ENCODE measurements at places on chromosomes 5 and 9.

- no peak for DNase-seq
Observed at GRCh38 chr9:21590058-21590996, 108.2 kb upstream of the IFNE start.

DNA sequence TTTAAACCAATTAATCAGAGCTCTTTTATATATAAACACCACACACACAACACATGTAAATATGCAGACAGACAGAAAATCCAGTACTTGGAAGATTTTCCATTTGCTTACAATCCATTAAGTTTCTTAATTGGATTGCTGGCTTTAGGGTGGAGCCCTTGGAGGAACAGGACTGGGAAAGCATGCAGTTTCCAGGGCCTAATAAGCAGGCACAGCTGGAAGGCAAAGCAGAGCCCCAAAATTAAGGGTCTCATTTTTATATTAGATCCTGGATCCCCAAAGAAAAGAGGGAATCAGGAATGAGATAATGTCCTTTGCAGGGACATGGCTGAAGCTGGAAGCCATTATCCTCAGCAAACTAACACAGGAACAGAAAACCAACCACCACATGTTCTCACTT is 13.1 kb upstream of the SMC2 start:
- no peak for DNase-seq

GRCh38 chr9:108074900-108075299 is 585.3 kb upstream of the KLF4 start:
- no peak for DNase-seq

GRCh38 chr9:111180811-111181210 is 142.5 kb upstream of the LPAR1 start:
- no peak for DNase-seq

- no peak for DNase-seq
Observed at GRCh38 chr5:39005566-39006232, 68.5 kb downstream of the RICTOR start.

GRCh38 chr9:95494022-95494415 is 22.8 kb downstream of the PTCH1 start:
- no peak for DNase-seq

- no peak for DNase-seq
Observed at GRCh38 chr5:60066502-60066901, 173.0 kb upstream of the PDE4D start.
